ENCODE measurements at places on chromosomes 1 and 21.
A peak's percentile ranks its signal among the peaks of the same experiment; 100 is the strongest.

GRCh38 chr1:82318265-82318664, 517.5 kb downstream of the ADGRL2 start:
- DNase-seq: no peak

DNA sequence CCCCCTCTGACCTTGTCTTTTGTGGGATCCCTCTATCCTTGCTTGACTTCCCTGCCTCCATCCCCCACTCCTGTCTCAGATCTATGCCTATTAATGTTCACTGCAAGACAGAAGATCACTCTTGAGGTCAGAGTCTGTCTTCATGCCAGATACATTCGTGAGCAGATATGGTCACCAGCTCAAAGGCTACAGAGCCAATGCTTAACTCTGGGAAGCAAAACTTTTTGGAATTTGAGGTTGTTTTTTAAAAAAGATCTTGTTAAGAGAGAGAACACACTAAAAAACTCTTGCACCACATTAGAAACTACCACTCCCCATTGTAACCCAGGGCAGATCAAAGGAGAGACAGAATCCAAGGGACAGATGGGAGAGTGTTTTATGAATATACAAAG, 17.1 kb upstream of the A3GALT2 start:
- no peak for DNase-seq

GRCh38 chr1:113660088-113660487, 99.2 kb downstream of the PHTF1 start:
- DNase-seq: no peak

- no peak for DNase-seq
Measured at GRCh38 chr1:44433209-44433608, 28.2 kb downstream of the RNF220 start.

DNA sequence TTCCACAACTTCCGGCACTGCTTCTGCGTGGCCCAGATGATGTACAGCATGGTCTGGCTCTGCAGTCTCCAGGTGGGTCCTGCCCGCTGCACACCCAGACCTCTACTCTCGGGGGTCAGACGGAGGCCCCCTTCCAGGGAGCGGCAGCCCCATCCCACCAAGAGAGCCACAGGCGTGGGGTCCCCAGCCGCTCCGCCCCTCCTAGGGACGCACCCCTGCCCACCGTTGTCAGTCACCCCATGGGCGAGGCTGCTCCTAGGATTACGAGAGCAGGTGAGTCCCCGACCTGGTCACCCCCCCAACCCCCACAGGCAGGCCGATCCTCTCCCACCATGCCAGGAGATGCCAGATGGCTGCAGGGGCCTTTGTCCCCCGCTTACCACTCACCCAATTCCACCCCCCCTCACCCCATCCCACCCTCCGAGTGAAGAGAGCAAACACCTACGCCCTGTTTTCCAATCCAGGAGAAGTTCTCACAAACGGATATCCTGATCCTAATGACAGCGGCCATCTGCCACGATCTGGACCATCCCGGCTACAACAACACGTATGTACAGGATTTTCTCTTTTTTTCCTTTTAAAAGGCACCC, 107.0 kb downstream of the PDE9A start:
- DNase-seq: no peak

- no peak for DNase-seq
Measured at GRCh38 chr1:172608098-172608601, 50.8 kb upstream of the FASLG start.

- peak; percentile 21 for DNase-seq
Measured at GRCh38 chr1:77143529-77144121, 75.6 kb downstream of the PIGK start.

DNA sequence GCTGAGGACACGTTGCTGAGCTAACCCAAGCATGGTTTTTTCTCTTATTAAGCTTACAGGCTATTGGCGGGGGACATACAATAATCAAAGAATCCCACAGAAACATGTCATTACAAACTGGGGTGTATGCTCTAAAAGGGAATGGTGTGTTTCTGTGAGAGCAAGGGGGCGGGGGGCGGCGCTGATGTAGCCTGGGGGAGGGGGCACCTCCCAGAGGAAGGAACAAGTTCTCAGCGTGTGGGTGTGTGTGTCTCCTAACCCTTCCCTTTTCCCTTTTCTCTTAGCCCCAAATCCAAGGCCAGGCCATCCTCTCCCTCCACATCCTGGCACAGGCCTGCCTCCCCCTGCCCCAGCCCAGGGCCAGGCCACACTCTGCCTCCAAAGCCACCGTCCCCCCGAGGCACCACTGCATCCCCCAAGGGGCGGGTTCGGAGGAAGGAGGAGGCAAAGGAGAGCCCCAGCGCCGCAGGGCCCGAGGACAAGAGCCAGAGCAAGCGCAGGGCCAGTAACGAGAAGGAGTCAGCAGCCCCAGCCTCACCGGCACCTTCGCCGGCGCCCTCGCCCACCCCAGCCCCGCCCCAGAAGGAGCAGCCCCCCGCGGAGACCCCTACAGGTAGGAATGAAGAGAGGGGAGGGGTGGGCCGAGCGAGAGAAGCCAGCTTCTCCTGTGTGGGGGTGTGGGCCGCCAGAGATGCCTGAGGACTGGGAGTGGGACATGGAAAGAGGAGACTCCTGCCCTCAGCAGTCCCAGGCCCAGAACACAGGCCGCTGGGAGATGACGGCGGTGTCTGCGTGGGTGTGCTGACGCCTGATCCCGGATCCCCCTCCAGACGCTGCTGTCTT, 21.9 kb downstream of the MAP7D1 start:
- DNase-seq: no peak

DNA sequence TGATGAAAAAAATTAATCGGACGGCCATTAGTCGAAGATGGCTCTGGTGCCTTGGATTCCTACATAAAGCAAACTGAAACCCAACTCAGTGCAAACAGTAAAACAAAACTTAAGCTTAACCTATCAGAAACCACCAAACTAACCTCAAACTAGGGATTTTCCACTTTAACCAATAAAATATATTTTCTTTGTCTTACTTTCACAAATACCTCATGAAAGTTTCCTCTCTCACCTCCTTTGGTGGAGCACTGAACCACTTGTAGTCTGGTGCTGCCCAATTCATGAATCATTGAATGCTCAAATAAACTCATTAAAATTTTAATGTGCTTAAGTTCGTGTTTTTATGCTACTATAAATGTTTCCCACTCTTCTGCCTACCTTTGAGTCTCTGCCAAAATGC, 7.0 kb downstream of the ADORA3 start:
- DNase-seq: no peak

GRCh38 chr1:9181176-9181906, 52.4 kb upstream of the GPR157 start:
- DNase-seq: peak; percentile 62

DNA sequence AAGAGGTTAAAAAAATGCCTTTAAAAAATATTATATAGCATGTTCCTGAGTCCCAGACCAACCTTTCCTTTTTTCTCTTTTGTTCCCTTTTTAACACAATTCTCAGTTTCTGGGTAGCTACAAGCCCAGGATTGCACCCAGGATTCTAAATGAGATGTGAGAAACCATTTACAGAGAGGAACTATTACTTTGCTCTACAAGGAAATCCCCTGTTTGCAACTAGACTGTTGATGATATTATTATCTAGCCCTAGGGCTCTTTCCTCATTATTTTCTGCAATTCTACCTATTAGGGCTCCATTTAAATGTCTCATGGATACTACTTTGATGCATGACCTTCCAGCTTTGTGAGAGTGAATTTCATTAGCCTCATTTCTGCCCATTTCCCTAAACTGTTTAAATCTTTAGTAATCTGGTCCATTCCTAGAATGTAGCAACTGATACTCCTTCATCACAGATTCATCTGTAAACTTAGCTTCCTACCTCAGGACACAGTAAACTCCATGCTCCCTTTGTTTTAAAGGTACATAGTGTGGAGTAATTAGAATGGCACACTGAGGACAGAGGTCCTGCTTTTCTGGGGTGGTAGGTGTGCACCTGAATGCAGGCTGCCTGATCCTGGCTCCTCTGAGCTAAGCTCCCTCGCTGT, 7.1 kb upstream of the KIF14 start:
- DNase-seq: no peak

- DNase-seq: no peak
Measured at GRCh38 chr1:224747578-224747977, 131.5 kb downstream of the CNIH3 start.

DNA sequence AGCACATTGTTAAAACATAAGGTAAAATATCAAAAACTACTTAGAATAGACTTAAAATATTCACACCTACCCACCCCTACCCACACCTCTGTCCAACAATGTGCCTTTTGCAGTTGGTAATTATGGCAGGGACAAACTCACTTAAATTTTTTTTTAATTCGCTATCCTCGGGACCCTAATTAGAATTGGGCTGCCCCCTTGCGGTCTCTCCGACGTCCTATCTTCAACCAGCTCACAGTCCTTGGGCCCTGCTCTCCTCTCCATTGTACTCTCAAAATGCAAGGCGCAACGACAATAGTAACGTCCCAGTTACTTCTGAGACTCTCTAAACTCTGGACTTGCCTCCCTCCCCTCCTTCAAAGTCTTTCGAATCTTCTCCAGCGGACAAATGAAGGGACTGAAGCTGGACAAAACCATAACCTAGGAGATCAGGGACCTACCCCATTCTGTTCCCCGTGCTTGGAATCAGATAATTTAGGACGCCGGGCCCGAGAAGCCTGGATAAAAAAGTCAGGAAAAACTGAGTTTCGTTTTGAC, 1.1 kb upstream of the CIART start:
- DNase-seq: peak; percentile 69

DNA sequence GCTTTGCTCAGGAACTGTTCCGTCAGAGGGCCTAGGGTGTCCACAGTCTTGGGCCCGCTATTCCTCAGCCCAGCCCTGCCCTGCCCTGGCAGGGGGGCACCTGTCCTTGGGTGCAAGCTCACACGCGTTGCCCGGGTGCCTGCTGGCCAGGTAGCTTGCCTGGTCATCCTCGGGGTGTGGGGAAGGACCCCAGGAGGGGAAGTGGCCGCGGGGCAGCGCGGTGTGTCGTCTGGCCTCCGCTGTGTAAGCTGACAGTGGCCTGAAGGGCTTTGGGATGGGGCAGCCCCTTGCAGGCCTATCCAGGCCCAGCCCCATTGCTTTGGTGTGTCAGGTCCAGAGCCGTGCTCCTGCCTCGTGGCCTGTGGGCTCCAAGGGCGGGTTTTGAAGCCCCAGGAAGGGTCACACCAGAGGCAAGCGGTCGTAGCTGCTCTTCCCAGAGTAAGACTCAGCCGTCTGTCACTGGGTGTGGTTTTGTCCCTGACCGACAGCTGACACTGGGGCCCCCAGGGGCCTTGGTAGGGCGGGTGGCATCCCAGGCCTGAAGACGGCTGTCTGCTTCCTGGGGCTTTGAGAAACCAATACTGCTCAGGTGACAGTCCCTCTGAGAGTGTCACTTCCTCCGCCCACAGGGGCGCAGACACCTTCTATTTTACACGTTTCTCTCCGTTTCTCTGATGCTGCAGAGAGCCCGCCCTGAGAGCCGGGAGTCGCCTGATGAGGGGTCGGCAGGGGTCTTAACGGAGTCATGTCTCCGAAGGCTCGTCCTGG, 72.1 kb downstream of the SKI start:
- peak; percentile 86 for DNase-seq

- DNase-seq: peak; percentile 42
Measured at GRCh38 chr1:24927988-24928688, 1.9 kb downstream of the RUNX3 start.

- DNase-seq: no peak
Measured at GRCh38 chr21:45974073-45975019, 7.2 kb upstream of the COL6A1 start.

DNA sequence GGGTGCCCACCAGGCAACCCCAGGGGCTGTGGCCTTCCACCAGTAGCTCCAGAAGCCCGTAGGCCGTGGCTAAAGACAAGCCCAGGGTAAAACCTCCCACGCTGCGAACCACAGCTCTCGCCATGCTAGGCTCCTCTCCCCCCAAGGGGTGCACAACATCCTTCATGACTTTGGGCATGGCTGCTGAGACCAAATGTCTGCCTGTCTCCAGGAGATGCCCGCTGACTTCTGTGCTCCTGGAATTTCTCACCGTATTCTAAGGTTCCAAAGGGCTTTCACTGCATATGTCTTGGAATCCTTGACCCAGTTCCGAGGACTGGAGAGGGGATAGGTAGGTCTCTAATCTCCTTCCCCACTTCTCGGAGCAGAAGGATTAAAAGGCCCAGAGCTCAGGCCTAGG, at the start of the genes DCST1 and DCST2:
DCST1 (plus strand) TSS at position 301 of the 400 bp plus-strand sequence. CDS start 213 bp downstream, outside the sequence.
DCST2 (minus strand) TSS at position 258 of the 400 bp plus-strand sequence; CDS start at position 178, 80 bp downstream.
- DNase-seq: no peak

GRCh38 chr1:53110370-53111072, 31.9 kb downstream of the SLC1A7 start:
- DNase-seq: no peak

DNA sequence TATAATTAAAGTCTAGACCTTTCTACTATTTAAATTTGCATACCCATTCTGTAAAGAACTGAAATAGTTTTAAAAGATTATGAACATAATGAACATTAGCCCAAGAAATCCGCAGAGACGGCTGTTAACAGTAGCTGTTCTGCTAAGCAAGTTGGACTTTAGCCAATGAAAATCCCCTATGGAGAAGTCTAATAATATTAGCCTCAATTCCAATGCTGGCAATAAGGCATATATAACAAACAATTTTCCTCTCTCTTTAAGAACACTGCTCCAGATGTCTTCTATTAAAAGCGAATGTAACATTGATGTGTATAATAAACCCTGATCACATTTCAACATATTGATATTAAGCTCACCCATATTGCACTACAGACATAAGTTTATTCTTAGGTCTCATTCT, 221.3 kb upstream of the KCTD3 start:
- no peak for DNase-seq

DNA sequence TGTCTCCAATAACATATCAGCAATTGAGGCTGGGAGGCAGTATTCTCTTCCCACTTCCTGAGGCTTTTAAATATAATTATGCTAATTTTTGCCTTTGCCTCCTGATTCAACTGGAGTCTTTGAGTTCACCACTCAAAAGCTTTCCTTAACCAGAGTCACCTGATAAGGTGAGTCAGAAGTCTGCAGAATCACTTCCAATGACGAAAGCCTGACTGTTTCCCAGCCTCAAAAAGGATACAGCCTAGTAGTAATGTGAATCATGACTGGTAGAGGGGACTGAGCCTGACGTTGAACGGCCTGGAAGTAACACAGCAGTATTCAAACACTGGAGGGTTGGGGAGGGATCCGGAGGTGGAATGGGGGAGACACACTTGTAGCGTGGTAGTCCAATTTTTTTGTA, 10.4 kb upstream of the MRPL9 start:
- DNase-seq: no peak

- DNase-seq: no peak
Measured at GRCh38 chr1:17723684-17724083, 31.4 kb upstream of the ACTL8 start.

DNA sequence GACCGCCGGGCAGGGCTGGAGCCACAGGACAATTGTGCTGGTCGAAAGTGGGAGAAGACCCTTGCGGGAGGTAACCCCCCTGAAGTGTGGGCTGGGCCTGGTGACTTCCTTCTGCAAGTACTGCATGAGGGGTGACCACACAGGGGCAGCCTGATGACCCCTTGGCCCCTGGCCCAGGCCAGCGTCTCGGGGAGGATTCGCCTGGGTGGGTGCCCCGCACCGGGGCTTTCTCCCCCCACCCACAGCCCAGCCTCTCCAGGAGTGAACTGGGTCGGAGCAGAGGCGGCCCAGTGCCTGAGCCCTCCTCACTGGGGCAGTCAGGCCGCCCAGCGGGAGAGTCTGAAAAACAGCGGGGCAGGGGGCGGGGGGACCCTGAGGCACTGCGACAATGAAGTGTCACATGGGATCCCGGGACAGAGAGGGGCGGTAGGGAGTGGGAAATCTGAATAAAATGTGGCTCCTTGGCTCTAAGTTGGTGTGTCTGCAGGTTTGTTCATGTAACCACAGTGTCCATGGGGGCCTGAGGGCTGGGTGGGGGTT, 1.6 kb upstream of the DNMT3L start:
- no peak for DNase-seq

GRCh38 chr21:40134731-40135492, 267.7 kb downstream of the PCP4 start:
- DNase-seq: no peak
